ENCODE measurements at places on chromosomes 3 and 15.

DNA sequence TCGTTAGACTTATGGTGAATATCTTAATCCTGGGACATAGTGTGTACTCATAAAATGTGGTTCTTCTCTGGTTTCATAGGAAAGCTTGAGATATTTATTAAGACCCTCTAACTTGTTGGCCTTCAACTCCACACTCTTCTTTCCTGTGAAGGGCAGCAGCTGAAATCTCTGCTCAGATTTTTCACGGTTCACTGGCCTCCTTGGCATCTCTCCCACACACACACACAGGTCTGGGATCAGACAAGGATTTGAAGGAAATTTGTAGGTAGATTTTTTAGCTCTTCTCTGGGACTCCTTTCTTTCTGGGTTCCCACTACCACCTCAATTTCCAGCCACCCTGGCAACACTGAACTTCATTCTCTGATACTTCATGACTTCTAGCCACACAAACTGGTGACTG, 70.2 kb downstream of the MYRIP start:
- DNase-seq = no peak

DNA sequence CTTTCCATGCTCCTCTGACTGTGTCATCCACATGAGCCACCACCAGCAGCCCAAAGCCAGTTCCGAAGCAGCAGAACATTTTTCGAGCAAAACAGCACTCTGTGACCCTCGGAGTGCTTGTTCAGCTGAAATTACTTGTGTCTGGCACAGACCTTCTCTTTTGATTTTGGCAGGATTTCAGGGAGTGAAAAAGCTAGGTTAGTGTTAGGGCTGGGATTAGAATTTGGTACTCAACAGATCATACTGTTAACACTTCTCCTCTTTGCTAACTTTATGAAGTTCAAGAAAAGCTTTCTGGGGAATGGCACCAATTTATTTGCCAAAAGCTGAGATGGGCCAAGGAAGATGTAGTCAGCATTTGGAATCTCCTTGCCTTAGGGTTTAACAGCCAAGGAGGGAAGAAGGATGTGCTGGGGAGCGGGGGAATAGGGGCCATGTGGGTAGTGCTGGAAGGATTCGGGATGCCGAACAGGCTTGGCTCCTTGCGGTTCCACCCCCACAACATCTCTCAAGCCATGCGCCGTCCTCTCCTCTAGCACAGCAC, 55.1 kb upstream of the TRA2B start:
- DNase-seq = no peak

GRCh38 chr3:10937141-10937825, 55.3 kb upstream of the SLC6A1 start:
- no peak for DNase-seq

- no peak for DNase-seq
These were observed 117.8 kb downstream of the XXYLT1 start for GRCh38 chr3:195153130-195153529.

DNA sequence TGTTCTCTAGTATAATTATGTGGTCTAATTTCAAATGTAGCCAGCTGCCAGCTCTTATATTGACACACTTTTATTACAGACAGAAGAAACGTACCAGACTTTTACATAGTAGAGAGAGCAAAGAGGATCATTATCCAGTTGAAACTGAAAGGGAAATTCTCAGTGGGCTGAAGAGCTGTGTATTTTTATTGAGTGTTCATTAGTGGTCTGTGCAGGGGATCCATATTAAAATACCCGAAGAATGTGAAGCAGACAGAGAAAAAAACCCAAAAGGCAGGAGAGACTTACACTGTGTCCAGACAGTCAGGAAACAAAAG, 41.3 kb downstream of the MYRIP start:
- DNase-seq = no peak

DNA sequence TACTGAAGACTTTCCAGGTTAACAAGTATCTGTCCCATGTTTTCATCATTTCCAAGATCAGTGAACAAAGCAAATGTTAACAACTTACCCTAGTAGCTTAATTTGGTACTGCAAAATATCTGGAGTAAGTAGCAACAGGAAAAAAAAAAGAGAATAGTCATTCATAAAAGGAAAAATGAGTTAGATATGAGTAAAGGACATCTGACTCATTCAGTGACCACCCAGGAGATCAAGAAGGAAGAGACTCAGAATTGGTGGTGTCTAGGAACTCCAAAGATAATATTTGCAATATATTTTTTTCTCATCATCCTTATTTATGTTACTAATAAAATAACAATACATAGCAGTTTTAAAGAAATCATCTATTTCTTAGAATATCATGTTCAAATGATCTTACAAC, 253.8 kb upstream of the COL8A1 start:
- no peak for DNase-seq

DNA sequence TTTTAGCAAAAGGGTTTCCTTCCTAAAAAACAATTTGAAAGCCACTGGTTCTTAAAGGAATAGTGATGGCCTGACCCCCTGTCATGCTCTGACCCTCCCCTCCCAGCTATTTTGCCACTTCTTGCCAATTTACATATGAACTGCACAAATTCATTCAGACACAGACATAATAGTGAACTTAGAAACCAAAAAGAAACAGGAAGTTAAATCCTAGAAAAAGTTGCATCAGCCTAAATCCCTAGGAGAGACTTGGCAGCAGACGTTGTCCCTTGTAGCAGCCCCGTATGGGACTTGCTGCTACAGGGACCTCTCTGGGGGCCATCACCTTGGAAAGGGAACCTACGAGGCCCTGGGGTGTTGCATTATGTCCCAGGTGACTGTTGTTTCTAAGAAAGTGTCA, 14.3 kb upstream of the PDE8A start:
- DNase-seq = no peak

GRCh38 chr3:194132465-194133286, 3.3 kb upstream of the HES1 start:
- DNase-seq = no peak

GRCh38 chr15:48965972-48966371, 2.3 kb upstream of the SHC4 start:
- DNase-seq = no peak

DNA sequence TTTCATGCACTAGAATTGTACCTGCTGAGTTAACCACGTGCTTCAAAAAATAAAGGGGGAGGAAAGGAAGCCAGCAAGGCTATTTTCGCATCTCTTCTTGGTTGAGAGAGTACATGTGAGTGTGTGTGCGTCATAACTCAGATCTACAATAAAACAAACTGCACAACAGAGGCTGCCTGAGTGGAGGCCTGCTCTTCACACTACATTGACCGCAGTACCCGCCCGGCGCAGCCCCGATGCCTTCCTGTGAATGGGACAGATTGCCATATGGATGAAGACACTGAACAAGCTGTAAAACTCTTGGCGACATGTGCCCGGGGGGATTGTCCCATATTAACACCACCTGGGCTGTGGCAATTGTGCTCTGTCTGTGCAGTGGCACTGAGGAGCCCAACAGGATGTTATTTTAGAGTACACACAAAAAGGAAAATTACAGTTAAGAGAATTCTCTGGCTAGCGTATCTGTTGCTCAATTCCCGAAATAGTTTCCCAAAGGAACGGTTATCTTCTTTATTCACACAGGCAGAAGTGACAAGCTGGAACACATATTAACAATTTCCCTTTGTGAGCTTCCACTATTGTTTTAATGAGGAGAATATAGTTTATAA, 551.5 kb downstream of the FOXP1 start:
- DNase-seq = no peak

- DNase-seq = no peak
These were observed 127.5 kb downstream of the OSBPL10 start for GRCh38 chr3:31853580-31853979.

GRCh38 chr3:59895972-59896371, 846.1 kb upstream of the CFAP20DC start:
- no peak for DNase-seq

DNA sequence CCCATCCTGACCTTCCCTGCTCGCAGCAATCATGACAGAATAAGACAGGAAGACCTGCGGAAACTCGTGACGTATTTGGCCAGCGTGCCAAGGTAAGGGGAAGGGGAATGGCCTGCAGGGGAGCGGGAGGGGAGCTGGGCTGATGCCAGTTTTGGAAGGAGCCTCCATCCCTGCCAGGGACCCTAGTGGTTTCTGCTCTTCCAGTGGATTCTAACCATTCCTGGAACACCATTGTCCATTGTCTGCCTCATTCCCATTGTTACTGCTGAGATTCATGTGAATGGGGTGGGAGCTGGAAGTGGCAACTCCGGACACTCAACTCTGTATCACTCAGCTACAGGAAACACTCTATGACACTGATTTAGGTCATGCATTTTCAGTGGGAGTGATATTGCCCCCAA, 242.9 kb upstream of the ROPN1 start:
- no peak for DNase-seq
